GM12891 (cell line): ENCODE measurements at places on chromosomes 13 and 19.

DNA sequence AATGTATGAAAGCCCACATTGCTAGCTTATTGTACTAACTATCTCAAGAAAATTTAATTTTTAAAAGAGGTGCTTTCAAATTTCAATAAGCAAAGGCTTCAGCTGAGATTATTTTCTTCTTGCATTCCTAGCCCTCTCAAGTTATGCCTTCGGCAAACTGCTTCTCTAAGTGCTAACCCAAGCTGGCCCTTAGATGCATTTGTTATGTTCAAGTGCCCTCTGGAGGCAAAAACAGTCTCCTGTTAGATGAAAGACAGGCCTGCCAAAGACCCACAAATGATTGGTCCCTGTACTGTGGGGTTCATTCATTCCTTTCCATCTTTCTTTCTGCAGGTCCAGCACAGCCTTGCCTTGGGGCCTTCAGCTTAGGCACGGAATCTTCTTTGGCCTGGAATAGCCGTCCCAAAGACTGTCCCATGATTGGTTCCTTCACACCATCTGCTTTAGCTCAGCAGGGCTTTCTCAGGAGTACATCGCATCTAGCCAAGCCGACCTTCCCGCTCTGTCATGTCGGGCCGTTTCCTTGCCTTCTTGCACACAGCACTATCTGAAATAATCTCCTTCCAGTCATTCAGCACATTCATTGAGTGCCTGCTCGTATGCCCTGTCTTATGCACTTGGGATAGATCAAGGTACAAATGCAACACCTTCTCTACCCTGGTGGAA is 26.4 kb upstream of the TPTE2 start:
- DNase-seq, result no peak

GRCh38 chr19:4914736-4915501 is 5.6 kb downstream of the UHRF1 start:
- DNase-seq, result no peak

DNA sequence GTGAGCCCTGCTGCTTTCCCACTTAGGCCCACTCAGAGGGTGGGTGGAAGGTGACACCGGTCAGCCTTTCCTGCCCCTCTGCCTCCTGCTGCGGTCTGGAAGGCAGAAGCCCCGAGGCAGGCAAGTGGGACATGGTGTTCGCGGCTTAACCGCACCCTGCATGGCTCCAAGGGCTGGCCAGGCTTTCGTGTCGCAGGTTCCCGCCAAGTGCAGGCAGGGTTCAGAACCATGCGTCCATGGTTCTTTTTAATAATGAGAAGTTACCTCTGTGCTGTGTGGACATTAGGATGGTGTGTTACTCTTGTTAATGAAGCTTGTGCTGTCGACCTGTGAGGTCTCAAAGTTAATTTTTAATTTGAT is 986 bp downstream of the DGKH start:
- DNase-seq, result no peak

- DNase-seq, result no peak
Measured at GRCh38 chr19:33756177-33756576, 40.5 kb upstream of the KCTD15 start.

DNA sequence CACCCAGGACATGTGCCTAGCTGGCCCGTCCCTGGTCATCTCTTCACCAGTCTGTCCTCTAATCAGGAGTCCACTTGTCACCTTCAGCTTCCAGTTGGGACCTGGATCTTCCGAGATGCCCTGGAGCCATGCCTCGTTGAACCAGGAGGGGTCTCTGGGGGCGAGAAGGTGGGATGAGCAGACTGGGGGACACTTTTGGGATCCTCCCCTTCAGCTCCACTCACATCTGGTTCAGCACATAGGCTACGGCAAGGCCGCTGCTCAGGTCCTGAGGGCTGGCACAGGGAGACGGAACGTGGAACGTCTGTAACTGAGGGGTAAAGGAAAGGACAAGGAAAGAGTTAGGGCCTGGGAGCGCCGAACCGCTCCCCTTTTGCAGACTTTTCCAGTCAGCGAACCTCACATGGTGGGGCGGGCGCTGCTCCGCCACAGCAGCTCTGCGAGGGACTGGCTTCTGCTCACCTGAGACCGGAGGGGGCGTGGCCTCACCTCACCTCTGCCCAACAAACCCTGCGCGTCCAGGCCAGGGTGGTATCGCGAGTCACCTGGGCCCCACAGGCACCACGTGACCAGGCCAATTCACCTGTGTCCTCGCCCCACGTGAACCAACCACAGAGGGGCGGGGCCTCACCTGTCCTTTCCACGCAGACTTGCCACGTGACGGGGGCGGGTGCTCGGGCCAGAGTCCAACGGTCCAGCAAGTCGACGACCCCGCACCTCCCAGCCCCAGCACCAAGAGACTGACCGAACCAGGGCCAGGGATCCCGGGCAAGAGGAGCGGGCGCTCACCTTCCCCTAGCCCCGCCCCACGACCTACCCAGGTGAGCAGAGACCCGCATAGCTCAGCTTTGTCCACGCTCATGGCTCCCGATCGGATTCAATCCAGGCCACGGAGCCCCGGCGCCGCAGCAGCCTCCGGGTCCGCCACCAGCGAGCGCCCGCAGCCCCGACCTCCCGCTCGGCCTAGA is at the start of gene HOOK2:
HOOK2 (minus strand) TSS at position 965 of the 968 bp plus-strand sequence; CDS start at position 862, 103 bp downstream.
- no peak for DNase-seq

DNA sequence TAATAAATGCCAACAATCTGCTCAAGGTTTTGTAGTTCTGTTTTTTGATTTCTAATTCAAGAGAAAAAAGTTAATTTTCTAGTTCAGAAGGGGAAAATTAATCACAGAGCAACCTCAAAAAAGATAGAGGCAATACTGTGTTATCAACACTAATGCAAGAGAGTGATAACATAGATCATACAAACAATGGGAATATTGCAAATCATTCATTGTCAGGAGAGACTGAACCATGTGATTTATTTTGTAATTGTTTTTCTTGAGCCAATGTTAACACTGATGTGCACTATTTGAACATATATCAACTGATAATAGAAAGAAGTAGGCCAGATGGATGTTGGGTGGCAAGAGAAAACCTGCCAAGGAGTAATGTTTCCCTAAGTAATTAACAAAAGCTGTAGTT is 19.9 kb downstream of the PCDH9 start:
- no peak for DNase-seq

GRCh38 chr19:45245334-45245787 is at the start of gene EXOC3L2:
EXOC3L2 (minus strand) TSS chr19:45245407; CDS start chr19:45239045, 6,362 bp downstream.
- DNase-seq, result no peak

DNA sequence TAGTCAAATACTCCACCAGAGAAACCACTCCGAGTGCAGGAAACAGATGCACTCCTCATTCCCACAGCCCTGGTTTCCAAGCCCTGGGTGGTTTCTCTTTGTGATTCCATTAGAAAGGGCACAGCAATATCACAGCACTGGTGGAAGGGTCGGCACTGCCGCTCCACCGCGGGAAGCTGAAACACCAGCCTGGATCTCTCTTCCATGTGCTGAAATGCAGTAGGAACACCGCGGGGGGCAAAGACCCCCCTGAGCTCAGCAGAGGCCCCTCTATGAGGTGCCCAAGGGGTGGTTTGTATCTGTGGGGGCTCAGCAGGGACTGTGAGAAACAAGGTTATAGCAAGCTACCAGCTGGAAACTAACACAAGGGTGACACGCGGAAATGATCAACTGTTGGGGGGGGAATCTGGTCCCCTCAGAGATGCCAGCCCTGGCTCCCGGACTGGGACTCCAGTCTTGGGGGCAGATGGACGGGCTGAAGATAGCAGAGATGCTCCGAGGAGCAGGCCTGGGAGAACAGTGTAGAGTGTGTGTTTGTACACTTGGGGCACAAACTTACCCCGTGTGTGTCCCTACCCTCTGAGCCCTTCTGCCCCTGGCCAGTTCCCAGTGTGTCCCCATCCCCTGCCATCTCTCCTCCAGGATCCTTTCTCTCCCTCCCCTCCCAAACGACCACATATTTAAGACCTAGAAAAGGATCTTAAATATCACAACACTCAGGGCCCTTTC is 1.8 kb downstream of the ZFR2 start:
- DNase-seq, result no peak

DNA sequence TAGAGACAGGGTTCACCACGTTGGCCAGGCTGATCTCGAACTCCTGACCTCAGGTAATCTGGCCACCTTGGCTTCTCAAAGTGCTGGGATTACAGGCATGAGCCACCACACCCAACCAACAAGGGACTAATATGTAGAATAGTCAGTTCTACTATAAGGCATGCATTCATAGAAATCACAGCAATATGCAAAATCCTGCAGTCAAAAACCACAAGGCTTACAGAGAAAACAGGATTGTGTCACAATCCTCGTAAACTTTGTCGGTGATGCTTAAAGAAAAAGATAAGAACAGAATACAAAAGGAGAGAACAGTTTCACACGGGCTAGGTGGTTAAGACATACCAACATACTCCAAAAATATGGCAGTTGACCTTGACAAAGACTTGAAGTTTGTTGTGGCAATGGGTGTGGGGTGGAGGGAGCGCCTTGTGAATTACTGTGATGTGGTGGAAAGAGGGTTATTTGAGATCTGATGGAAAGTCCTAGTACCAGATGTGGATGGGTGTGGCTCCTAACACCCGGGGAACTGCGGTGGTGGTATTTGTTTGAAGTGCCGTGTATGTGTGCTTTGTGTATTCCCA is 12.4 kb downstream of the NOSIP start:
- DNase-seq, result no peak
